ENCODE measurements at places on chromosomes 6 and 20.

DNA sequence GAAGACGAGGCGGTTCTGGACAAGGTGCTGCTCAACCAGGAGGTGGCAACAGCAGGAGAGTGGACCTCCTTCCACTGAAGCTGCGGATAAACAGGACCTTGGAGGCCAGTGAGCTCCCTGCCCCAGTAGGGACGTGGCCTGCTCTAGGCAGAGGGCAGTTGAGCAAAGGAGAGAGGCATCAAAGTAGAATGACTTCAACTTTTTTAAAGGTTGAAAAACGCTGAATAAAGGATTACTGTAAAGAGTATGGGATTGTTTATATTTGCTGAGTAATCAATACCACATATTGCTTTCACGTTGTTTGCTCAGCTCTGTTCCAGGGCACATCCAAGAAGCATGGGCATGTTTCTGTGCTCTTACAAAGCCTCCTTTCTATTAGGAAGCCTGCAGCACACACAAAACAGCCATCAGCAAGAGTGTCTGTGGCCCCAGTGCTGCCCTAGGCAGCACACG lies 48.1 kb downstream of the ERMARD start:
- no peak for DNase-seq

GRCh38 chr20:35395728-35396127 lies 16.0 kb downstream of the UQCC1 start:
- DNase-seq: no peak

GRCh38 chr6:43969158-43969981 lies 157.9 kb downstream of the MRPL14 start:
- no peak for DNase-seq

DNA sequence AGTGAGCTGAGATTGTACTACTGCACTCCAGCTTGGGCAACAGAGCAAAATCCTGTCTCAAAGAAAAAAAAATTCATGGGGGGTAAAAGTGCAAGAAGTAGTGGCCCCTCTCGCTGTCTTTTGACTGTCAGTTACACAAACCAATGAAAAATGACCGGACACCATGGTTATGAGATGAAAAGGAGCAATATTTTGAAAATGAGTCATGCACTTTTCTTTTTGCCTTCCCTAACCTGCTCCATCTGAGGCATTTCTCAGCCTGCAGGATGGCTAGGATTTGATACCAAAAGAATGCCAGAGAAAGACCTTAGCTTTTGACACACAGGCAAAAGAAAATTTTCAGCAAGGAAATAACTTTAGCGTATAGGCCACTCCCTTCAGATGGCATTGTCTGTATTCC lies 181.7 kb upstream of the ARID1B start:
- DNase-seq: no peak

DNA sequence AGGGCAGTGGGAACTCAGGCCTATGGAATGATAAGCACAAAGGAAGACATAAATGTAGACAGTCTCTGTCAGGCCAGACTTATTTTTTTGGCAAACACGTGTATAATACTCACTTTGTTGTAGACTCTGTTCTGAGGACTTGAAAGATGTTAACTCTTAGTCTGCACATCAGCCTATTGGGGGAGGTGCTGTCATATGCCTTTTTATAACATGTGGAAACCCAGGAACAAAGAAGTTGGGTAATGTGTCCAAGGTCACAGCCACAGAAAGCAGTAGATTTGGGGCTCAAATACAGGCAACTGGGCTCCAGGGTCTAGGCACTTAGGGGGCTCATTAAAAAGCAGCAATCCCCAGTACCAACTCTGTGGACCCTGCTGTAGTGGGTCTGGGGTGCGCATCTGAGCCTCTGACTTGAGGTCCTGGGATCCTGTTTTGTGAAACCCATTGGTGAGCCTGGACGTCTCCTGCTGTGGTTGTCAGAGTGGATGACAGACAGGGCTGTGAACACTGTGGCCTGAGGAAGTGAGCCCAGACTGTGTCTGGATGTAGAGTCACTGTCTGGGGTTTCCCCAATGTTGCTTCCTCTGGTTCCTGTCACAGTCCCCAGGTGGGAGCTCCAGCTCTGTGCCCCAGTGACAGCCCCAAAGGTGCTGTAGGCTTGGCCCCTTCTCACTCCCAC lies 50.0 kb downstream of the CDH26 start:
- DNase-seq: no peak

- no peak for DNase-seq
Measured at GRCh38 chr6:27502508-27503435, 29.9 kb upstream of the ZNF184 start.

GRCh38 chr6:50889935-50890334 lies 71.3 kb downstream of the TFAP2B start:
- no peak for DNase-seq

DNA sequence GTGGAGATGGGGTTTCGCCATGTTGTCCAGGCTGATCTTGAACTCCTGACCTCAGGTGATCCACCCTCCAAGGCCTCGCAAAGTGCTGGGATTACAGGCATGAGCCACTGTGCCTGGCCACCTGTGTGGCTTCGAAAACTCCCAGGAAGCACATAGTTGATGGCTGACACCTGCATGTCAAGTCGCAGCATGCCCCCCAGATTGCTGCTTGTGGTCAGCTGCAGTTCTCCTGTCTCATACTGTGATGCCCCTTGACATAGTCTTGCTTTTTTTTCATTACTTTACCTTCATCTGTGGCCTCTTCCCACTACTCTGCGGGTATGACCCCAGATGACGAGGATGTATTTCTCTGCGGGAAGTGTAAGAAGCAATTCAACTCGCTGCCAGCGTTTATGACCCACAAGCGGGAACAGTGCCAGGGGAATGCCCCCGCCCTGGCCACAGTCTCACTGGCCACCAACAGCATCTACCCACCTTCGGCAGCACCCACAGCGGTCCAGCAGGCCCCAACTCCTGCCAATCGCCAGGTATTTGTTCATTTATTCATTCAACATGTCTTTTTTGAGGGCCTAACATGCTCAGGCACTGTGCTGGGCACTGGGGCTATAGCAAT lies 13.1 kb downstream of the ZNF341 start:
- DNase-seq: no peak

DNA sequence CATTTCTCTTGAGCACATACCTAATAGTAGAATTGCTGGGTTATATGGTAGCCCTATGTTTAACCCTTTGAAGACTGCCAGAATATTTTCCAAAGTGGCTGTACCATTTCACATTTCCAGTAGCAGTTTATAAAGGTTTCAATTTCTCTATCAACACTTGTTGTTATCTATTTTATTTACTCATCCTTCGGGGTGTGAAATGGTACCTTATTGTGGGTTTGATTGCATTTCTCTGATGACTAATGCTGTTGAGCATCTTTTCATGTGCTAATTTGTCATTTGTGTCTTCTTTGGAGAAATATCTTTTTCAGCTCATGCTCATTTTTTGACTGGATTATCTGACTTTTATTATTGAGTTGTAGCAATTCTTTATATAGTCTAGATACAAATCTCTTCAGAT lies 5.4 kb downstream of the ENPP4 start:
- no peak for DNase-seq

GRCh38 chr20:45370571-45371160 lies 7.5 kb downstream of the TP53TG5 start:
- no peak for DNase-seq

DNA sequence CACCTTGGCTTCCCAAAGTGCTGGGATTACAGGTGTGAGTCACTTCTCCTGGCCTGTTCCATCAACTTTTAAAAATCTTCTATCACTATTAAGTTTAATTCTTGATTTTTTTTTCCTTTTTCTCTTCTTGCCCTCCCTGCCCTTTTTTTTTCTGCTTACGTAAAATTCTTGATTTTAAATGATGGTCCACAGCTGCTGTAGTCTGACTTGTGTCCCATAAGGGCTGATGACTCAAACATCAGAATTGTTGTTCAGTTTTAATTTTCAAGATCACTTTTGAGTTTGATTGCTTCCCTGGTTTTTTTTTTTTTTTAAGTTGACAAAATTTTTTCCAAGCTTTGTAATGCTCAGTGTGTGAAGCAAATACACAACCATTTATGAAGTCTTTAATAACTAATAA lies 61.9 kb downstream of the CBFA2T2 start:
- no peak for DNase-seq

DNA sequence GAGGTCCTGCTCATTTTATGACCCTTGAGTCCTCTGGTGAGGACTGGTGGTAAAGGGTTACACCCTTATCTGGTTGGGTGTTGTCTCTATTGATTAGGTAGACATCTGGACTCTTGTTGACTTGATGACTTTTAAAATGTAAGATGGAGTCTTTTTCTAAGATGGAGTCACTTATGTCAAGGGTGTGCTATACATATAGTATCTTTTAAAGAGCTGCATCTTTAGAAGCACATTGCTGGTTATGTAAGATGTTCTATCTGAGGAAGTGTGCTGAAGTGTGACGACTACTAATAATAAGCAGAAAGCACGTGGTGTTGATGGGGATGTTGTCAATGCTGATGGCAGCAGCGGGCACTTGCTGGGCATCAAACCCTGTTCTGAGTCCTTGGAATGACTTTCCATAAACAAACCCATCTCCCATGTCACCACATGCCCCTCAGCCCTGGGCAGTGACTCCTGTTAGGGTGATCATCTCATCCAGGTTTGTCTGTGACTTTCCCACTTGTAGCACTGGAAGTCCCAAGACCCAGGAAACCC lies 229.6 kb downstream of the EYA2 start:
- no peak for DNase-seq

GRCh38 chr6:56361812-56362211 lies 114.4 kb upstream of the COL21A1 start:
- no peak for DNase-seq

- DNase-seq: no peak
Measured at GRCh38 chr20:50417023-50417329, 93.2 kb upstream of the PTPN1 start.

- DNase-seq: no peak
Measured at GRCh38 chr6:95431637-95432228, 145.6 kb upstream of the MANEA start.

GRCh38 chr6:144149894-144150709 lies at the start of gene STX11:
Gene STX11 (plus strand): TSS chr6:144150517. CDS start chr6:144186628, 36,111 bp downstream.
- peak; percentile 38 for DNase-seq

DNA sequence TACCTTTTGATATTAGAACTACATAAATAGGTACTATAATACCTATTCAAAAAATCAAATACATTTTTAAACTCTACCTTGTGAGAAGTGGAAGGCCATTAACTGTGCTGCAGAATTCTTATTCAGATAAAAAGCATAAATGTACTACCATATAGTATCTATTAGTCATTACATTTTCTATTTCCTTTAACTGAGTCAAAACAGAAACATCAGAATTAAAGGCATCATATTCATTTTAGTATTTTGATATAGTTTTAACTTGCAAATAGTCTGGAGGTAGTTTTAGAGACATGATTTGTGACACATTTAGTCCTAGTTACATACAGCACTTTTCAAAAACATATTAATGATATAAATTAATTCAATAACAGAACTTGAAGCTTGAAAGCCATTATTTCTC lies 39.9 kb upstream of the TAB2 start:
- no peak for DNase-seq

DNA sequence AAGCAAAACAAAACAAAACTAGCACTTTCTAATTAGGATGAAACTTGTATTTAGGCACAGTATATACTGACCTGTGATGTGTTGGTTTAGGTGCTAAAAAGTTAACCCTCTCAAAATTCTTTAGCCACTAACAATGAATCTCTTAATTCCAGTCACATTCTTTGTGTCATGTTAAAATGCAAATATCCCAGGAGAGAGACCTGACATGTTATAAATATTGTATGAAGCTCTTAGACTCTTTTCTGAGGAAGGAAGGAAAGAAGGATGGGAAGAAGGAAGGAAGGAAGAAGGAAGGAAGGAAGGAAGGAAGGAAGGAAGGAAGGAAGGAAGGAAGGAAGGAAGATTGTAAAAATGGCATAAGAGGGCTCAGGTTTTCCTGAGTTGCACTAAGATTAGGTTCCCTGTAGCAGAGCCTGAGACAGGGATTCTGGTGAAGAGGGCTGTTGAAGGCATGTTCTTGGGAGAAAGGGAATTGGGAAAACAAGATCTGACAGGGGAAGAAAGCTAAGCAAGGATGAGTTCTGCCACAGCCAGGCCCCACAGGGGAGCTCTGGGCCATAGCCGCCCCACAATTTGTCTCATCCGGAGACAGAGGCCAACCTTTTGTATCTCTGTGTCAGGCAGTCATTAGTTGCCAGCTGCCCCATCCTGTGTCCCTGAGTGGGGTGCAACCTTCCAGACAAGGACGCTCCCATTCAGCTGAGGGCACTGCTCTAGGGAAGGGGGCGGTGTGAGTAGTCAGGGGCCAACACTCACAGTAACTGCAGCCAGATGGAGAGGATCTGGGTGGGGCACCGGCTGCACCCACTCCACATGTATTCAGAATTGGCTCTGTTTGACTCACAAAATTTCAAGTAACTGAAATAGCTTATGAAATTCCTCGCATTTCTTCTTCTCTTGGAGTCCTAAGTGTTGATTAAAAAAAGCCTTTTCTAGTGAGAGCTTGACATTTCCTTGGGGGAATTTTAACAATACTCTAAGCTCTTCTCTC lies 189.3 kb upstream of the ARG1 start:
- DNase-seq: no peak

GRCh38 chr6:81228912-81229555 lies 523.4 kb downstream of the TENT5A start:
- DNase-seq: no peak

DNA sequence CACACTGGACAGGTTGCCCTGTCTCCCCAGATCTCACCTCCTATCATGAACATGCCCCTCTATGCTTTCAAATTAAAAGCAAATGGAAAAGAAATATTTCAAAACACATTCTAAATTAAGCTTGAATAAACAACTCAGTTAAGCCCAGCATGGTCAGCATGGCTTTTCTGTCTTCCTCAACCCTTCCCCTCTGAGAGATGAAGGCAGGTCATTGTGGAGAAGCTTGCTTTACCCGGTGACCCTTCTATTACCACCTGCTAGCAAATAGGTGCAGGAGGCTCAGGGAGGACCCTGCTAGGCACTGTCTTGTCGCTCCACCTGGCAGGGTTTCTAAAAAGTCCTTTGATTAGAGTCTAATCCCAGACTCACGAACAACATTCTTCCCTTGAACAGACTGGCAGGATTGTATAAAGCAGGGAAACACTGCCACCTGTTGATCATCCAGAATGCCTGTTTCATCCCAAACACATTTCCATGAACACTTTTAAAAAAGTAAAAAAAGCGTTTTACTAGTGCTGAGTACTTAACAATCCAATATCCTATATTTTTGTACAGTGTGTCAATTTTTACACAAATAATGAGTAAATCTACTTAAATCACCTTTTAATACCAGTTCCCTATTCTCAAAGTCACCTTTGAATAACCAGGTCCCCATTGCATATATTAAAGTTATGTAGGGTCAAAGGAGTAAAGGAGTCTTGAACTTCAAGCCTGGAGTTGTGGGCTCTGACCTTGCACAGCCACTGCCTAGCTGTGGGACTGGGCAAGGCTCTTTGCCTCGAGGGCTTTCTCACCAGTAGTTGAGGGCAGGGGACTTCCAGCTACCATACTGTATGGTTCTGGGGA lies 75.5 kb downstream of the GPR6 start:
- no peak for DNase-seq

DNA sequence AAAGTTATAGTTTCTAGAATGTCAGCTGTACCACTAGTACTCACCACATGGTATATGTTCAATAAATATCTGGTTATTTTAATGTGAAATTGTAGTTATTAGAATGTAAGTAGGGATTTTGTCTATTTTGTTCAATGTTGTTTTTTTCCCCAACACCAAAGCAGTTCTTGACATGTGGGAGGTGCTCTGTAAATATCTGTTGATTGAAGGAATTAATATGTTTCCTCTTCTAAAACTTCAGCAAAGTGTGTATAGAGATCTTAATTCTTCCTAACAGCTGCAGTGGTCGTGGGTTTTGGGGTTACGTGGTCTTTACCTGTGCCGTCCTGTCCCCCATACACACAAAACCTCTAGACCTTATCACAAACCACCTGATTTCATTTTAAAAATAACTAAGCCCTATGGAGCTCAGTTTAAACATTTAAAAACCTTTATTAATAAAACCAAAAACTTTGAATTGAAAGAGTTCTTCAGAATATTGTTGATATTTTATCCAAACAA lies 471.9 kb upstream of the SOX4 start:
- DNase-seq: no peak
